ENCODE measurements at places on chromosomes 12 and 14. TPM values are rescaled to one million over a fixed set of nuclear protein-coding genes. Genes with fewer than 3 reads are reported as not detected.

MANSC1 gene
- total RNA-seq: 0.43 TPM

MAX gene
- 117 TPM for total RNA-seq

DNA sequence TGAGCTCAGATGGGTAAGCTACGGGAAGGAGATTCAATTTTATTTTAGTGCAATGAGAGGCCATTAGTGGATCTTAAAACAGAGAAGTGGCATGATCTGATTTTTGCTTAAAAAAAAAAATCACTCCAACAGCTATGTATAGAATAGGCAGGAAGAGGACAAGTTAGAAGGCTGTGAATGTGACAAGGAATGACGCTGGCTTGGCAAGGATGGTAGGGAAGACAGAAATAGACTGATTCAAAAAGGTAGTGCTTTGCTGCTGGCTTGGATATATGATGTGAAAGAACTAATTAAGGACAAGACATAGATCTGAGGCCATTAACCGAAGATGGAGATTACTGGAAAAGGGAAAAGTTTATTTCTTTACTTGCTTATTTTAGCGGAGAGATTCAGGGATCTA, 105.2 kb upstream of the GPHB5 start:
- no peak for DNase-seq

- peak; percentile 60 for DNase-seq
These were observed 740 bp upstream of the PRPF40B start for GRCh38 chr12:49622501-49623141.

DNA sequence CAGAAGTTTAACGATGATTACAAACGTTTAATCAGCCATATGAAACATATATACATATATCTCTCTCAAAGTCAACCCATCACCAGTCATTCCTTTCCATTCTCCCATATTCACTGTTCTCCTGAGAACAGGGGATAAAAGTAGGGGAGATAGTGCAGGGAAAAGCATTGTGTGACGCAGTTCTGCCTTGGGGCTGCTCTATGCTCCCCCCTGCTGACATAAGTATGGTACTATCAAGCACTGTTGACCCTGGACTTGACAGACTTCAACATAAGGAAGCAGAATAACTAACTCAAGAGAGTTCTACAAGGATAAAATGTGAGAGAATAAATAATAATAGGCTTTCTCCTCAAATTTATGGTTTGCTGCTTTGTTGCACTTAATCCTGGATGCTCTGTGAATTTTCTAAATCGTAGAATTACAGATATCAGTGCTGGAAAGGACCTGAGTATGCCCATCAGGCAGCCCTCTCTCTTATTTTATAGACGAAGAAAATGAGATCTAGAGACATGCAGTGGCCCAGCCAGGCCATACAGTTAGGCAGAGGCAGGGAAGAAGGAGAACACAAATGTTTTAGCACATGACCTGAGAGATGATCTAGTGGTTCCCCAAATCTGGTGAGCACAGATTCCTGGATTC, 87.2 kb downstream of the SCN8A start:
- peak; percentile 19 for DNase-seq

- DNase-seq: no peak
These were observed 57.4 kb downstream of the PAPOLA start for GRCh38 chr14:96559571-96559970.

- no peak for DNase-seq
These were observed 30.5 kb upstream of the CCND2 start for GRCh38 chr12:4243091-4243490.

DNA sequence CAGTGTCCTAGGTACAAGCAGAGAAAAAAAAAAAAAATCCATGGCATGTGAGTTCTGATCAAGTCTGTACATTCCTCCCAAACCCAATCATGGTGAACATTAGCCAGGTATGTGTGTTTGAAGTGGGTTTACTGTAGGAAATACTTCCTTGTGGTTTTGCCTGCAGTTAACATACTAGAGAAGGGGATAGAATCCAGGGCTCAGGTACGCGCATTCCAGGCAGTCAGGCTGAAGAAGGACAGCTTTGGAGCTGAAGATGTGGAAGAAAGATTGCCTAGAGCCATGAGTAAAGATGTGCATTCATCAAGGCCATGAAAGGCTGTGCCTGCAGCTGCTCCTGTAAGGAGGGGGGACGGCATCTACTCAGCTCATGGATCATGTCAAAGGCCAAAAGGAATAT, 88.2 kb upstream of the NTF3 start:
- DNase-seq: no peak

DNA sequence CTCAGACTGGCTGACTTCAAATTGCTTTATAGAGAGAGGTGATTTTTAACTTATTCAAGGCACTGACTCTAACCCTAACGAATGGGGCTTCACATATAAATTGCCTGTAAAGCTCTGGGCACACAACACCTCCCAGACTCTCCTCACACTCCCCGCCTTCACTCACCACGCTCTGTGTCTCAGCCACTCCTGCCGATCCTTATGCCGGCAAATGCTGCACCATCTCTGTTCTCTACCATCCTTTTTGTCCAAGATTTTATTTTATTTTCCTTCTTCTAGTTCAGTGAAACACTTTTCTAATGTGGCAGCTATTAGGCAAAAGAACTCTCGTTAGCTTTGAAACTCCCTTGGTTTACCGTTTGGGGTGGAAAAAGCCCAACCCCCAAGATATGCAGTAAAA, 446.1 kb upstream of the TMEM132C start:
- DNase-seq: no peak

DNA sequence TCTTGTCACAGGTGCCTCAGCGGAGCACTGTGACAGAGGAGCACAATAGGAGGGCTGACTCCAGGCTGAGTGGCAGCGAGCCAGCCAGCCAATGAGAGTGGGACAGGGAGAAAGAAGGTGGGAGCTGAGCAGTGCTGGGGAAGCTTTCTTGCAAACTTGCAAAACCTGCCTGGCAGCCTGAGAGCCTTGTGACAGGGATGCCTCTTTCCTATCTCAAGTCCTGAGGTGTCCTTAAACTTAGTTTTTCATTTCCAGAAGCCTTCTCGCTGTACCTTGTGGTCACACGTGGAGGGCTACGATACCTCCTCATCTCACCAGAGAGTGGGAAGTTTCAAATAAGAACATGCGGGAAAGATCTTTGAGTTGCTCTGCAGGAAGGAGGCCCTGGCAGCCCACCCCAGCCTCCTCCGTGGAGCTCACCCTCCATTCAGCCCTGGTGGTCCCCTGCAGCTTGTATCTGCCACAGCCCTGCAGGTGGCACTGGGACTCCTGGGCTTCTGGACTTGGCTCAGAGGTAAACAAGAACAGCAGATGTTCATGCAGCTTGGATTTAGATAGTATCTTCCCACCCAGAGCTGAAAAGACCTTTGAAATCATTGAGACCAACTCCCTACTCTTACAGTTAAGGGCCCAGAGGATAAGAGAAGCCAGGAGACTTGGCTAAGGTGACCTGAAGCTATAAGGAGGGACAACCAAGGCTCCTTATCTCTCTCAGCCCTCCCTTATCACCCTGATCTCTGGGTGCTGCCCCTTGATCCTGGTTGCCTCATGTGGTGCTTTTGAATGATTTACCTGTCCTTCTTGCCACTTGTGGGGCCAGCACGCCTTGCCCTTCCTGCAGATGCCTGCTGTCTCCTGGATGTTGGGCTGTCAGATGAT, 153.5 kb upstream of the MAX start:
- DNase-seq: no peak

DNA sequence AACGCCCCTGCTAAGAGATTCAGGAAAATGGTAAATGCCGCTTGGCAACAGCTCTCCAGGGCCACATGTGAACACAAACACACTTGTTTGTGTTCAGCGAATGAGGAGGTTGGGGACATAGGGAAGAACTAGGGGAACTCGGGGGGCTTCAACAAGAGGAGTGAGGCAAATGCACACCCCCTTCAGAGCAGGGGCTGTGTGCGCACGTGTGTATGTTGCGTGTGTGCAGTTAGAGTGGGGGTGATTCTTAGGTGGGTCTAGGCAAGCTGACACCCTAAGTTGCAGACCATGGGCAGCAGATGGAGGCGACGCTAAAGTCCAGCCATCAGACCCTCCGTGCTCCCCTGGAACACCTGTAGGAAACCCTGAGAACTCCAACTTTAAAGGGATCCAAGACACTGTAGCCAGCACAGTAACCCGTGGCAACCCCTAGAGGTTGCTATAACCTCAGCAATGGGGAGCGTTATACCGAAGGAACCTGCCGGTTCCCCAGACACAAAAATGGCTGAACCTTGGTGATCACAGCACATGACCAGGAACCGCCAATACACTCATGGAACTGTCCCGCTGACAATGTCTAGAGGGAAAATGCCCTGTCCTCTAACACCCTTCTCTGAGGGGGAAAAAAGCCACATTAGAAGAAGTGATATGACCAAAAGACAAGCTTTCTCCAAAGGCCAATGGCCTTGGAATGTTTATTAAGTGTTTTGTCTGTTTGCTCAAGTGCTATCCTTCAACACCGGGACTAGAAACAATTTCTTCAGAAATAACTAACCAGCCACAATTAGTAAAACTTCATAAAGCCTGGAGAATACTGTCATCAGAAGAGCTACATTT, 86.5 kb upstream of the CEP83 start:
- DNase-seq: no peak

DNA sequence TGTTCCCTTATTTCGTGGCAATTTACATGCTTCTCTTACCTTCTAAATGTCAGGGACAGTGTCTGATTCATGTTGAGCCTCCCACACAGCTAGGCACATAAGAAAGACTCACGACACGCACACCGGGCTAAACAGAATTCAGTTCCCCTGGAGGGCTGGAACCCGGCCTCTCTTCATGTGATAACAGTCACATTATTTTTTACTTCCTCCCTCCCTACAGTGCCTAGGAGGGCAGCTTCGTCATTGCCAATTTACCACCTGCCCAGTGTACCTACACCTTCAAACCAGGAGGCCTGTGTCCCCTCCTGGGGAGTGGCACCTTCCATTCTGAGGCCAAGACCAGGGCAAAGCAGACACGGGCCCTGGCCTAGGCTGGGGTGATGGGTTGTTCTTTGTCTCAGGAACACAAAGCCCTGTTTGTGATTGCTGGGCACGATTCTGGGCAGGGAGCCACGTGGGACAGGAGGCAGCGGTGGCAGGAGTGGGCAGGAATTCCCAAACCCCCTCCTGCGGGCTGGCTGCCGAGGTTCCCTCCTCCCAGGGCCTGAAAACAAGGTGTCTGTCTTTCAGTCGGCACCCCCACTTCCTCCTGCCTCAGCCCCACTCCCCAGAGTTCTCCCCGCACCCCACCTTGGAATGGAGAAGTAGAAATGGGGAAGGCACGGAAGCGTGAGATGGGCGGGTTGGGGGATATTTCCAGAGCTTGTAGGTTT, 6.8 kb upstream of the RASAL1 start:
- no peak for DNase-seq

GRCh38 chr12:113056381-113056630, 224 bp upstream of the DTX1 start:
- DNase-seq: no peak

DNA sequence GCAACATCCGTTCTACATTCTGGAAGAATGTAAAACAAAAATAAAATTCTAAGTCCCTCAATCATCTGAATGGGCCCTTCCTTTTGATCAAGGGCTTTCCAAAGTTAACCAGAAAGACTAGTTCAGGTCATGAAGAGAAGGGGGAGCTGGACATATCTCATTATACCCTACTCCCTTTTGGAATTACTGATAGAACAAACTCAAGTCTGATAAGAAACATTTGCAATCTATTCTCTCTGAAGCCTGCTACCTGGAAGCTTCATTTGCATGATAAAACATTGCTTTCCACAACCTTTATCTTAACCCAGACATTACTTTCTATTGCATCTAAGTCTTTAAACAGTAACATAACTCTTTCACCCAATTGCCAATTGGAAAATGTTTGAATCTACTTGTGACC, 8.3 kb upstream of the ACSM4 start:
- no peak for DNase-seq

DNA sequence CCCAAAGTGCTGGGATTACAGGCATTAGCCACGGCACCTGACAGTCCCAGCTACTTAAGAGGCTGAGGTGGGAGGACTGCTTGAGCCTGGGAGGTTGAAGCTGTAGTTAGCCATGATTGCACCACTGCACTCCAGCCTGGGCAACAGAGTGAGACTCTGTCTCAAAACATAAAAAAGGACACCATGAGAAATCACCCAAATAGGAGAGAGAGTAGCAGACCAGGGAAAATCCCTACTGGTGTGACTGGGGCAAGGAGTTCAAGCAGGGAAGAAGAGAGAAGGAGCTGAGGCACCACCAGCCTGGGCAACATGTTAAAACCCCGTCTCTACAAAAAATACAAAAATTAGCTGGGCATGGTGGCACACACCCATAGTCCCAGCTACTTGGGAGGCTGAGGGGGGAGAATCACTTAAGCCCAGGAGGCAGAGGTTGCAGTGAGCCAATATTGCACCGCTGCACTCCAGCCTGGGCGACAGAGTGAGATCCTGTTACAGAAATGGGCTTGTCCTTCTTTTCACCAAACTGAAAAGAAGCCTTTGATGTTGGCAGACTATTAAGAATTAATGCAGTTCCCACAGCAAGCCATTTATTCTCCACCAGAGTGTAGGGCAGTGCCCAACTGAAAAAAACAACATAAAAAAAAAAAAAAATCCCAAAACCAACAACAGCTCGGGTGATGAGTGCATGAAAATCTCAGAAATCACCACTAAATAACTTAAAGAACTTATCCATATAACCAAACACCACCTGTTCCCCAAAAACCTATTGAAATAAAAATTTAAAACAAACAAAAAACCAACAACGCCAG, 4.5 kb upstream of the SRSF9 start:
- DNase-seq: no peak
